ENCODE measurements at places on chromosomes 7 and 10. TPM values are rescaled to one million over a fixed set of nuclear protein-coding genes. Genes with fewer than 3 reads are reported as not detected.

The HOXA9 gene
- not detected for total RNA-seq

The ABCB4 gene
- total RNA-seq, result not detected

The CEP55 gene
- total RNA-seq, result 7.6 TPM

The GIMAP7 gene
- total RNA-seq, result 0.64 TPM

The SPDYE16 gene
- not detected for total RNA-seq

The ZNF518A gene
- total RNA-seq, result 8.3 TPM

The SLC16A9 gene
- 25.6 TPM for total RNA-seq

The TACR2 gene
- 0.72 TPM for total RNA-seq

The GJD4 gene
- not detected for total RNA-seq

The ANKRD30A gene
- total RNA-seq, result not detected

The GALNT17 gene
- total RNA-seq, result 1.8 TPM

The VSIR gene
- 38.2 TPM for total RNA-seq

The STEAP4 gene
- total RNA-seq, result 50.5 TPM

The AKR1C3 gene
- total RNA-seq, result 45.6 TPM

The PBLD gene
- total RNA-seq, result 1.9 TPM

The CALHM3 gene
- total RNA-seq, result not detected

The HOXA11 gene
- not detected for total RNA-seq

The MYL10 gene
- not detected for total RNA-seq

The ACTL6B gene
- not detected for total RNA-seq

The HKDC1 gene
- 0.19 TPM for total RNA-seq

The ATOH7 gene
- not detected for total RNA-seq

The ENO4 gene
- total RNA-seq, result 0.19 TPM

The SORCS1 gene
- 0.88 TPM for total RNA-seq

The RGR gene
- 0.57 TPM for total RNA-seq

The SPAG6 gene
- not detected for total RNA-seq

All from esophagus squamous epithelium (tissue), 5 donors.